ENCODE measurements at places on chromosomes 16 and 17. TPM values are rescaled to one million over a fixed set of nuclear protein-coding genes. Genes with fewer than 3 reads are reported as not detected.

DNA sequence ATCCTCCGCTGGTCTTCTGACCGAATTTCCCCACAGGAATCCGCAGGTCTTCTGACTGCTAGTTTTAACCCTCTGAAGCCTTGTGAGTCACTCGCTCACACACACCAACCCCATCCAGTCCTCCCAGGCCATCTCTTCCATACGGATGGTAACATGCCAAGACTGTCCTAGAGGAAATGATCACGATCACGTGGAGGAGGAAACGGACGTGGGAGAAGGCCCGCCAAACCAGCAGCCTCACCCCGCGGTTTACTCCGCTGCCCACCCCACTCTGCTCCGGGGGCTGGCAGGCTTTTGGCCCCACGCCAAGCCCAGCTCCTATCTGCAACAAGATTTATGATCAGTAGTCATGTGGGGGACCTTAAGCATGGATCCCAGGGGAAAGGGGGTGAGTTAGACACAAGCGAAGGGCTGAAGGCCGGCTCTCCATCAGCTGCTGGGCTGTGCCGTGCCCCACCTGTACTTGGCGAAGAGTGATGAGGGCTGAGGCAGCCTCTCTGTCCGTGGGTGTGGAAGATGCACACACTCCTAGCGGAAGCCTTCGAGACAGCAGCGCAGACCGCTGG lies 1.5 kb upstream of the FAAP100 start:
- H3K4me1 ChIP-seq, result peaks cover 29% of the 10 kb centered on the region
- peak overlapping the region; percentile 82 for H3K27ac ChIP-seq
- H3K4me3 ChIP-seq, result no peak overlapping the region
- H3K27me3 ChIP-seq, result no peaks in the 10 kb centered on the region

GRCh38 chr16:76579277-76579922 lies 302.2 kb downstream of the CNTNAP4 start:
- no peaks in the 10 kb centered on the region for H3K4me1 ChIP-seq
- DNase-seq, result no peak
- no peaks in the 10 kb centered on the region for H3K36me3 ChIP-seq

Gene AGRP
- total RNA-seq, result 8.0 TPM

GRCh38 chr17:27668488-27668823 lies 37.5 kb downstream of the LGALS9 start:
- no peak for DNase-seq
- no peak overlapping the region for H3K27ac ChIP-seq
- no peaks in the 10 kb centered on the region for H3K36me3 ChIP-seq
- no peak overlapping the region for H3K4me3 ChIP-seq

Gene ZG16
- 0.11 TPM for total RNA-seq

- no peak overlapping the region for H3K27ac ChIP-seq
- H3K4me1 ChIP-seq, result peaks cover 39% of the 10 kb centered on the region
- peaks cover 11% of the 10 kb centered on the region for H3K27me3 ChIP-seq
- no peak for DNase-seq
- H3K4me3 ChIP-seq, result no peak overlapping the region
Measured at GRCh38 chr17:81518785-81519283, 6.2 kb upstream of the ACTG1 start.

GRCh38 chr16:73371584-73372319 lies 323.8 kb upstream of the ZFHX3 start:
- H3K27me3 ChIP-seq, result no peaks in the 10 kb centered on the region
- peaks cover 10% of the 10 kb centered on the region for H3K4me1 ChIP-seq
- no peaks in the 10 kb centered on the region for H3K36me3 ChIP-seq
- no peak overlapping the region for H3K4me3 ChIP-seq
- DNase-seq, result no peak

Gene AXIN1
- 16.0 TPM for total RNA-seq

Gene CACNG1
- 0.39 TPM for total RNA-seq

Gene GHDC
- 76.1 TPM for total RNA-seq

Gene ATP1B2
- 5.4 TPM for total RNA-seq

DNA sequence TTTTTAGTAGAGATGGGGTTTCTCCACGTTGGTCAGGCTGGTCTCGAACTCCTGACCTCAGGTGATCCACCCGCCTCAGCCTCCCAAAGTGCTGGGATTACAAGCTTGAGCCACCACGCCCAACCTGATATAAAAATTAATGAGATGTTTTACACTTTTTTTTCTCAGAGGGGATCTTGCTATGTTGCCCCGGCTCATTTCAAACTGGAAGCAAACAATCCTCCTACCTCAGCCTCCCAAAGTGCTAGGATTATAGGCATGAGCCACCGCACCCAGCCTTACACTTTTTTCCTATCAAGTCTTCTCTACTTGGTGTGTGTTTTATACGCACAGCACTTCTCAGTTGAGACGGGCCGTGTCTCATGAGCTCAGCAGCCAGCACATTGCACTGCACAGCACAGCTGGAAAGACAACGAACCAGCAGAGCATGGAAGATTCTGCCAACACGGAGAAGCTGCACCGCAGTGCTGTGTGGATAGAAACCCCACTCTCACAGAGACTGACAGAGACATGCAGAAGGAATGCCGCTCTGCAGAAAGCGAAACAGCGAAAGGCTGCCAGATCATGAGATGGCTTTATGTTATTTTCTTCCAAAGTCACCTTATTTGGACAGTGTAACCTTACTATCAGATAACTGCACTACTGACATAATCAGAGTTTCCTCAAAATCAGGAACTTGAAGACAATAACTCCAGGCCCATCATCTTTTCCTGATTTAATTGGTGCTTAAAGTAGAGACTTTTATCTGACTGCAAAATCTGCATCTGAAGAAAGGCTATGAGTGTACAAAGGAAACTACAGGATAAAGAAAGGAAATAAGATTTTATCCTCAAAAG lies 6.5 kb upstream of the QRICH2 start:
- H3K4me1 ChIP-seq, result no peaks in the 10 kb centered on the region
- H3K27me3 ChIP-seq, result no peaks in the 10 kb centered on the region
- peak; percentile 16 for DNase-seq
- H3K36me3 ChIP-seq, result no peaks in the 10 kb centered on the region
- H3K27ac ChIP-seq, result no peak overlapping the region

Gene FAM20A
- total RNA-seq, result 17.7 TPM

- peaks cover 10% of the 10 kb centered on the region for H3K4me1 ChIP-seq
- no peaks in the 10 kb centered on the region for H3K36me3 ChIP-seq
- H3K27ac ChIP-seq, result peak overlapping the region; percentile 52
- H3K4me3 ChIP-seq, result no peak overlapping the region
- DNase-seq, result peak; percentile 67
Measured at GRCh38 chr16:695355-696089, 5.3 kb upstream of the WDR24 start.

DNA sequence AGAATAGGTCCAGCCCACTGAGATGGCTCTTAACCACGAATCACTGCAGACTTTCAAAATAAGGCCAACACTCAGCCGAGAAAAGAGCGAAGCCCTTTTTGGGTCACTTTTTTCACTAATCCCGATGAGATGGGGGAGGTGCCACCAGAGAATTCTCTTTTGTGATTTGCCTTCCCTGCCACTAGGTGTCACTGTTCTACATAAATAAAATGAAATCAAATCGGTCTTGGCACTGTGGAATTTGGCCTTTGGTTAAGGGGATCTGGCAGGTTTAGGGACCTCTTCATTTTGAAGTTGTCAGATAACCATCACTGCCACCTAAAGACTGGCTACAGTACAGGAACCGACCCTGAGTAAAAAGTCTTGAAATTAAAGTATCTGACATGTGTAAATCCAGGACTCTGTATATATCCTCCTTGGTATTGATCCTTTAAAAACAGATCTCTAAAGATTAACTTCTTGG lies 147.0 kb downstream of the HS3ST4 start:
- no peaks in the 10 kb centered on the region for H3K4me1 ChIP-seq
- H3K27me3 ChIP-seq, result peaks cover 9% of the 10 kb centered on the region

Gene C1QTNF8
- total RNA-seq, result 0.19 TPM

Gene VPS25
- total RNA-seq, result 54.6 TPM

GRCh38 chr16:29720703-29721102 lies 25.1 kb downstream of the C16orf54 start:
- no peak for DNase-seq
- H3K36me3 ChIP-seq, result no peaks in the 10 kb centered on the region
- H3K27ac ChIP-seq, result no peak overlapping the region
- H3K4me3 ChIP-seq, result no peak overlapping the region
- H3K4me1 ChIP-seq, result no peaks in the 10 kb centered on the region

DNA sequence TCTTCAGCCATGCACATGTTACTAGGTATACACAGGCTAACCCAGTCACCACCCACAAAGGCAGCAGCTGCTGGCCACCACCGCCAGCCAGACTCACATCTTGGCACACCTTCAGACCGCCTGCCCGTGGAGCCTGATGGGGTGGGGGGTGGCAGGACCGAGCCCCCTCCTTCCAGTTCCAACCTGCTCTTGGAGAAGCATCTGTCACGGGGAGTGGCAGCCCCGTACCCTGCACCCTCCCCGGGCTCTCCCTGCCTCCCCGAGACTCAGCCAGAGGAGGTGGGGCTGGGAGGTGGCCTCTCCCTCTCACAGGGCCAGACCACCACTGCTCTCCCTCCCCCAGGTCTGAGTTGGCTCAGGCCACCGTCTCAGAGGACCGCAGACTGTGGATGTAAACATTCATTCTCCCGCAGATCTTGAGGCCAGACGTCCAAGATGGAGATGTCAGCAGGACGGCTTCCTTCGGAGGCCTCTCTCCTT lies 11.3 kb upstream of the RBFOX3 start:
- H3K27ac ChIP-seq, result no peak overlapping the region
- H3K4me1 ChIP-seq, result no peaks in the 10 kb centered on the region
- no peak overlapping the region for H3K4me3 ChIP-seq
- H3K27me3 ChIP-seq, result peaks cover 7% of the 10 kb centered on the region
- no peaks in the 10 kb centered on the region for H3K36me3 ChIP-seq

Gene SLC5A11
- not detected for total RNA-seq

GRCh38 chr16:66918803-66919568 lies at the start of gene CDH16:
TSS of gene CDH16 (minus strand) at chr16:66918885. CDS start at chr16:66918065, 820 bp downstream.
- peaks cover 6% of the 10 kb centered on the region for H3K4me1 ChIP-seq
- DNase-seq, result no peak
- H3K27ac ChIP-seq, result no peak within 1 kb of the TSS
- no peak within 1 kb of the TSS for H3K4me3 ChIP-seq
- H3K36me3 ChIP-seq, result no peaks in the 10 kb centered on the region
- no peaks in the 10 kb centered on the region for H3K27me3 ChIP-seq
